ENCODE measurements at places on chromosomes 2 and 18.

GRCh38 chr18:45496741-45497140 is 118.5 kb upstream of the SLC14A2 start:
- DNase-seq = no peak

- no peak for DNase-seq
These were observed 7.0 kb upstream of the FMNL2 start for GRCh38 chr2:152328013-152328412.

DNA sequence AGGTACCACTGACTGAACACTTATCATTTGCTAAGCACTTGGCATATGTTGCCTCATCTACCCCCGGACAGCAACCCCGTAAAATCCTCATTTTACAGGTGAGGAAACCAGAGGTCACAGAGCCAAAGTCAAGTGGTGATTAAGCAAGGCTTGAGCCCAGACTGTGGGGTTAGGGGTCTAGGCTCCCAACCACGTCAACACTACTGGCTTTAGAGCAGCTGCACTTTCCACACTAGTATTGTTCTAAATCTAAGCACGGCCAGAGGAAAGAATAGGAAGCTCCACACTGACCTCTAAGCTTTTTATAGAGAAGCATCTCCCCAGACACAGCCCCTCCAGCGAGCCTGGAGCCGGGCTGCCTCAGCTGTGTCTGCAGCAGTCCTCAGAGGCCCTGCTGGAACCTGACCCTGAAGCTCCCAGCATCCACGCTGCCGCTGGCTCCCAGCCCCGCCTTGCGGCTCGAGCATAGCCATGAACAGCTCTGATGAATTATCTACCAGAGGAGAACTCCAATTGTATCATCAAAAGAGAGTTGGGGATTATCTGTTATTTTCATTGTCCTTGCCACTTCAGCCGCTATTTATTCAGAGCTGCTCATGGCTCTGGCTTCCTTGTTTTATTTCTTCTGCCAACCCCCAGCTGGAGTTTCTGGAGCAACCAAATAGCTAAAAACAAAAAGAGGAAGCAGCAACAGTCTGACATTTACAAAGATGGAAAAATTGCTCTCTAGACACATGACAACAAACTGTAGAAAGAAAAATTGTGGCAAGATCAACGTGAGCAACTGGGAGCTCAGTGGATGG is 62.2 kb upstream of the RTN4 start:
- peak; percentile 38 for DNase-seq

DNA sequence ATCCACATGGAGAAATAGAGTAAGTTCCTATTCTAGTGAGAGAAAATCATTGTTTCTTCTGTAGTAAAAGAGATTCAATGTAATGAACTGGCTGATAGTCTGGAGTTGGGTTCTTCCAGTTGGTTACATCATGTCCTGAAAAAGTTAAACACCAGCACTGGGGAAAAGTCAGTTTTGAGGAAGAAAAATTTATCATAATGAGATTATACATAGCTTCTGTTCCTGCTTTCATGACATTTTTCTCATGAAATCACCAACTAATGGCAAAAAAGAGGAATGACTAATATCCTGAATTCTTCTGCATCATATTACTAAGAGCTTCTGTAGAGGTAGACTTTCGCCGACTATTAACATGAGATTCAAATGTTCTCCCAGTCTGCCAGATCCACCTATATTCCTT is 69.2 kb upstream of the SLC9A2 start:
- DNase-seq = no peak

- DNase-seq = peak; percentile 55
These were observed 253.8 kb downstream of the TGIF1 start for GRCh38 chr18:3703732-3704176.

DNA sequence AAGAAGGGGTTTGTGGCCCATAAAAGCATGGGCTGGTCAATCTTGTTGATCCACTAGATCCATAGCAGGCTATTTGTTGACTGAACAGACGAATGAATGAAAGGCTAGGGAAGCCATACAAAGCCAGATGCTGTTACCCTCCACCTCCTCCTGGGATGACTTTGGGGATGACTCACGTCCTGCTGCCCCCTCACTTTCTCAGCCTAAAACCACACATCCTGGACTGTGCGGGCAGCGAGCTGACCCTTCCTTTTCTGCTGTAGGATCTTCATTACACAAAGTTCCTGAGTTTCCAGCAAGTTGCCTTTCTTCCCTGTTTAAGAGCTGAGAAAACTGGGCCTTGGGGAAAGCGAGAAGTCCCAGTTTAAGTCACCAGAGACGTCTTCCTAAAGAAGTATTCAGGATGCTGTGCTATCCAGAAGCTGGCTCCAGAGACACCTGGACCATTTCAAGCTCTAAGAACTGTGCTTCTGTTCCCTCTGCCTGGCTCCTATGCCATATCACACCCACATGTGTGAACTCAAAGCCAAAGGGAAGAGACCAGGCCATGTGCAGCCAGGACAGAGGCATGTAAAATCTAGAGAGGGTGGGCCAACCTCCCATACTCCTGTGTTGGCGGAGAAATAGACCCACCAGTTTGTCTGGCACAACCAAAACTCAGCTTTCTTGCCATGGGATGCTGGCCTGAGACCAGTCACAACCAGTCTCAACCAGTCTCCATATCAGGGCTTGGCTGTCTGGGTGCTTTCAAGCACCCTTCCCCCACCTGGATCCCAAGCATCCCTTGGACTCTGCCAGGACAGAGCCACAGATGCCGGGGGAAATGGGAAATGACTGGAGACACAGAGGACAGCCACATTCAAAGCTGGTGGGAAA is 4.7 kb upstream of the SLC20A1 start:
- DNase-seq = no peak

GRCh38 chr2:181546086-181546485 is 88.9 kb downstream of the ITGA4 start:
- no peak for DNase-seq

DNA sequence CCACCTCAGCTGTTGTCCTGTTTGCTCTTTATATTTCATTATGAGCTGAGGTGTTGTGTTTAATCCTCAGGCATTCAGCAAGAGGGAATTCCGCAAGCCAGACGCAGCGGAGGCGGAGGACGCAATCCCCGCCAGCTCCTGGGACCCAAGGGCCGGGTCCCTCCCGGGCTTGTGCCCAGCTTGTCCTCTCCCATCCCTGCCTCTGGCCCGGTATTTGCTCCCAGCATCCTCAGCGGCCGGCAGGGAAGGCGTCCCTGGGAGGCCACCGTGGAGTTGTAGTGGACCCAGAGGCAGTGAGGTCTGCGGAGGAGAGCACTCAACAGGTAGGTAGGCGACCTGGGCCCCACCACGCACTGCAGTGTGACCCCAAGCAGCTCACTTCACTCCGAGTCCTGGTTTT is 42.5 kb upstream of the FOSL2 start:
- DNase-seq = no peak

- DNase-seq = no peak
These were observed 88.9 kb upstream of the SERPINE2 start for GRCh38 chr2:224127871-224128501.

GRCh38 chr2:109173311-109174171 is 44.5 kb downstream of the SH3RF3 start:
- no peak for DNase-seq

GRCh38 chr2:180146114-180146513 is 139.0 kb upstream of the CWC22 start:
- no peak for DNase-seq
